ENCODE measurements at places on chromosomes 2 and 18.

DNA sequence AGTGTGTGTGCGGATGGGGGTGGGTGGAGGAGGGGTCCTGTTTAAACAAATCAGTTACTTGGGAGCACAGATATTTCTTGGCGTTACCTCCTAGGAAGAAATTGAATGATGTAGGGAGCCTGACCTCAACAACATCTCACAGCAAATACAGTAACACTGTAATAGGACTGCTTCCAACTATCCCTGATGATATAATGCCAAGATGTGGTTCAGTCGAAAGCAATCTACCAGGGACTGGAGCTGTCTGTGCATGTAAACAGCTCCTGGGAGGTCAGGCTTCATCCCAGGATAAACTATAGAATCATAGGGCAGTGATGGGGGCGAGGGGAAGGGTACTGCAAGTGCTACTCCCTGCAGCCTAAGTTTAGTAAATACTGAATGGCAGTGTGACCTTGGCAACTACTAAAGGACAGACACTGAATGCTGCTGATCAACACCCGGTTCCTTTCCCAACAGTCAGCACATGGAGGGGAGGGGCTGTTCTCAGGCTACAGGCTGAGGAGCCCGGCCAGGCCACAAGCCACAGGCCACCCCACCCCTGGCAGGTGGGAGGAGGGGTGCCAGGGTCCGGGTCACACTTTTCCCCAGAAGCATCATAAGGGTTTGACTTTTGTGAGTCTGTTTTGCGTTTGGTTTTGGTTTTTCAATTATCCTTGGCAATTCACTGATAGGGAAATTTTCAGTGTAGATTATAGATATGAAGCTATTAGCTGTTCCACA is 85.3 kb upstream of the ZNF397 start:
- no peak for DNase-seq

DNA sequence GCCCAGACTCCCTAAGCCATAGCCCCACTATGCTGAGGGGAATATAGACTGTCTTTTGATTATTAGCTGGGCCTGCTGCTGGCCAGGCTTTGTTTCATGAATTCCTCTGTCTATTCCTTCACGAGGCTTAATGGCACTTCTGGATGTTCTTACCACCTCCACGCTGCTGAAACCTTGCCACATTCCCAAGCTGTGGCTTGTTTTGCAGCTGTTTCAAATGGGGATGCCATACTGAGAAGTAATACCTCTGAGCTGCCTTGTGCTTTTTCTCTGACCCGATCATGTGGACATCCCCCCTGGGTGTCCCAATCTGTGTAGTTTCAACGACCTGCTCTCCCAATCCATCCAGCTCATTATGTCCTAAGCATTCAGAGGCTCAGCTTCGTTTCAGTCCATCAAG is 114.1 kb downstream of the ICOS start:
- no peak for DNase-seq

DNA sequence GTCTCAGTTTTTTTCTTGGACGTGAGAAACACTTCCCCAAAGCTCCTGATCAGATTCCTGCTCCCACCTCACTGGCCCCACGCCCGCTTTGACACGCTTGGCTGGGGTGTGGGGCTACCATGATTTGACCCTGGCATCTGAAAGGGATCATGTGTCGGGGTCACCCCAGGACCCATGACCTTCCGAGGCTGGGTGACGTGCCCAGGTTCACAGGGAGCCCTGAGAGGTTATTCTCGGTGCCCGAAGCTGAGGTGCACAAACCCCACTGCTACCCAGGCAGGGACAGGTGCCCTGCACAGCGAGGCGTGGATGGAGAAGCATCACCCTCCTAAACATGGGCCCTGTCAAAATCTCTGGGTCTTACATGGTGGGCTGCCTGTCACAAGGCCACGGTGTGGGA is 404.1 kb downstream of the GALR1 start:
- no peak for DNase-seq

- no peak for DNase-seq
Measured at GRCh38 chr2:241179899-241180298, 8.6 kb upstream of the ANO7 start.

Measured in renal cortex interstitium (tissue), 15 donors.